Activated naive CD4-positive, alpha-beta T cell (primary cell): ENCODE measurements at places on chromosomes 16 and 17.

GRCh38 chr16:2816751-2817339 lies at the start of gene PRSS21:
Gene PRSS21, plus strand, starts transcription at chr16:2817237. Its CDS starts 32 bp downstream, at chr16:2817269.
- DNase-seq, result no peak

DNA sequence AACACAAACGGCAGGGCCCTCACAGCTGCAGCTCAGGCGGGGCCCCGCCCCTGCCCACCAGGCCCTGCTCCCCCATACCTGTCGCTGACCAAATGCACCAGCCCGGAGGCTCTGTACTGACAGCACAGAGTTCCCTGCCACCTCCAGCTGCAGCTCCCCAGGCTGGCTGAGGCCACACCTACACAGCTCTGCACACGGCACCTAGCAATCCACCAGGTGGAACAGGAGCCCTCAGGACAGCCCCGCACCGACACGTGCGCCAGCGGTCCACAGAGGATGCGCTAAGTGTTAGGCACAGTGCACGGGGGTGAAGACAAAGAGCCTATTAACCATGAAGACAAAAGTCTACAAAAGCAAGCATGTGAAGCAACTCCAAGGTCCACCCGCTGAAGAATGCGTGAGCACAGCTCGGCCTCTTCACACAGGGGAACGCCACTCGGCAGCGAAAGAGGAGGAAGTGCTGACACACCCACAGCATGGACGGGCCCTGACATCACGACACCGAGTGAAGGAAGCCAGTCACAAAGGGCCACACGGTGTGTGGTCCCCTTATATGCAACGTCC lies 5.4 kb downstream of the ZCCHC14 start:
- no peak for DNase-seq

- no peak for DNase-seq
Observed at GRCh38 chr17:17063546-17064122, 21.4 kb downstream of the MPRIP start.

DNA sequence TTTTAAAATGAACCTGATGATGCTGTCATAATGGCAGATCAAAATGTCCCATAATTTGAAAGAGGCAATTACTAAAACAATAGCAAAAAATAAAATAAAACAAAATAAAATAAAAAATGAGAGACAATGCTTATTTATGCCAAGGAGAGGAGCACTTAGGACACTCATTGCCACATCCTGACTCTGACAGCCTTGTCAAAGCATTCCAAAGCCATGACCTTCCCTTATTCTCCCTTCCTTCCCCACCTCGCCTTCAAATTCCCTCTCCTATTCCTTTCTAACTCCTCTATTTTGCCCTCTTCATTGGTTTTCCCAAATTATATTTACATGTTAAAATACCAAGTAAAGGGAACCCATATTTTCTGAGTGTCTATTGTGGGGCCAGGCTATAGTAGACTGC lies 220.0 kb downstream of the CDH13 start:
- no peak for DNase-seq

GRCh38 chr16:83727018-83727417 lies 80.8 kb upstream of the HSBP1 start:
- DNase-seq, result no peak

DNA sequence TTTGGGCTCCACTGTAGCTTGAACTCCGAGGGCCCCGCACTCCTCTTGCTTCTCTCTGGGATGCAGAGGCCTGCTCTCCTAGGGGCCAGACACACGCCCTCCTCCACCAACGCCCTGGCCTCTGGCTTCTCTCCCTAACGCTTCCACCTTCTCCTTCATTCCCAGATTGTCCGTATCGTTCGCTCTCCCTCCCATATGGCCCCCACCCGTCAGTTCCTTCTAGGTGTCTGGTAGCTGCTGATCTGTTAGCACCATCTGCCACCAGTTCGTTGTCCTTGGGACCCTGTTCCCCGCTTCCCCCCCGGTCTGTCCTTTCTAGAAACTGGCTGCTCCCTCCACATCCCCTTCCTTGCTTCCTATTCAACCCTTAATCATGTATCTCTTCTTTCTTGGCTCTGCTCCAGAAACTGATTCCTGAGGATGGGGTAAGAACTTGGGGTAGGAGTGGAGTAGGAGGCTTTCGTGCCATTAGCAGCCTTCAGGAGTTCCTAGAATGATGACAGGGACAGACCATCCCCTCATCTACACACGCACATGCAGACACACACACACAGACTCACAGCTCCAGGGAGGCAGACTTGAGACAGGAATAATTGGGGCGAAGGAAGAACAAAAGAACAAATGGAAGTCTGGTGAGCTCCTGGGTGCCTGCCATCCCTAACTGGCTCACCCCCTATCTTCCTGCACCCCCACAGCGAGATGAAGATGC lies 4.3 kb downstream of the ATP1B2 start:
- DNase-seq, result no peak

GRCh38 chr16:67910158-67910557 lies 17.1 kb downstream of the PSKH1 start:
- DNase-seq, result no peak

DNA sequence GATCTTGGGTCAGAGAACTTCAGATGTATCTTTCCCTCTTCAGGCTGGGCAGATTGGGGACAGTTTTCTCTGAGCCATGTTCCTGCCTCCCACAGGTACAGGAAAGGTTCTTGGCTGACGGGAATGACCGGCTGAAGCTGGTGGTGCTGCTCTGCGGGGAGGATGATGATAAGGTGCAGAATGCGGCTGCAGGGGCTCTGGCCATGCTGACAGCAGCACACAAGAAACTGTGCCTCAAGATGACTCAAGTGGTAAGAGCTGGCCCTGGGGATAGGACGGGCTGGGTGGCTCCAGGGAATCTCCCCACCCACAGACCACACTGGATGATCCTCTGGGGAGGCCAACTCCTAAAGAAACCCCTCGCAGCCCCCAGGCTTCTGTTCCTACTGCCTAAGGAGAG lies 10.9 kb downstream of the SLC35G3 start:
- DNase-seq, result no peak

DNA sequence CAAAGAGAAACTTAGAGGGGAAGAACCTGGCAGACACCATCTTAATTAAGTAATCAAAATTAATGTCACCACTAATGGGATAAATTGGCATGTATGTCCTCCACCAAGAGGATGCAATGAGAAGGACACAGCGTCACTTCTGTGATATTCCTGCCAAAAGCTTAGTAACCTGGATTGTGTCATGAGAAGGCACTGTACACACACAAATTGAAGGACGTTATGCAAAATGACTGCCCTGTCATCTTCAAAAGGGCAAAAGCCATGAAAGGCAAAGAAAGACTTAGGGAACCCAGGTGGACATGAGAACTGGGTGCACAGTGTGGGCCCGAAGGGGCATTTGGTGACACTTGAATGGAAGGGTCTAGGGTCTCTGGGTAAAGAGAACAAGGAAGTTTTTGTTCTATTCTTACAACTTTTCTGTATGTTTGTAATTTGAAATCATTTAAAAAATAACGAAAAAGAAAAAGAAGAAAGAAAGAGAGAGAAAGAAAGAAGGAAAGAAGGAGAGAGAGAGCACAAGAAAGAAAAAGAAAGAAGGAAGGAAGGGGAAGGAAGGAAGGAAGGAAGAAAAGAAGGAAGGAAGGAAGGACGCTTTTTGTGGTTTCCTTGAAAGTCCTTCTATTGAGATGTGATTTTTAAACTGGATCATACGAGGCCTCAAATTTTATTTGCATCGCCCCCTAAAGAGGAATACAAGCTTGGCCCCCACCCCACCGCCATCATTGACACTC lies 4.0 kb upstream of the APOH start:
- DNase-seq, result no peak
